ENCODE measurements at places on chromosomes 3 and 15. TPM values are rescaled to one million over a fixed set of nuclear protein-coding genes. Genes with fewer than 3 reads are reported as not detected.

RHCG gene
- total RNA-seq = not detected

CCDC13 gene
- 0.30 TPM for total RNA-seq

CCDC54 gene
- not detected for total RNA-seq

ALCAM gene
- 242 TPM for total RNA-seq

GABRB3 gene
- total RNA-seq = 7.4 TPM

GRCh38 chr3:152589644-152590043 lies 245.3 kb upstream of the P2RY1 start:
- peaks cover 3% of the 10 kb centered on the region for H3K27me3 ChIP-seq
- no peak overlapping the region for H3K4me3 ChIP-seq
- no peak overlapping the region for H3K27ac ChIP-seq
- DNase-seq = no peak

DNA sequence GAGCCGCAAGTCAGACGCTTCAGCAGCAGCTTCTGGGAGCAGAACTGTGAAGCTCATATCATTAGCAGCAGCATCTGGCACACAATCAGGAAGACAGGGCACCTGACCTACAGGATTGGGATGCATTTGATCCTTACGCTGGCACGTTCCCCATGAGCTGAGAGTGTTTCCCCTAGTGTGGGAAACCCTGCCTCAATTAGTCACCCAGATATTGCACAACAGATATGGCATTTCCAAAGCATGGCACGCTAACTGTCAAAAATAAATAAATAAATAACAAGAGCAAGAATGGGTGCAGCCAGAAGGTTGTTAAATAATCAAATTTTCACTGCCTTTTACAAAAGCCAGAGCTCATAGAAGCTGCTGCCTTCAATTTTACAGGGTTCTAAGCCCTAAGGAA lies 189.6 kb upstream of the THBS1 start:
- no peak for DNase-seq
- no peak overlapping the region for H3K27ac ChIP-seq
- H3K4me3 ChIP-seq = no peak overlapping the region
- no peaks in the 10 kb centered on the region for H3K4me1 ChIP-seq

- peaks cover 25% of the 10 kb centered on the region for H3K27me3 ChIP-seq
- no peak overlapping the region for H3K27ac ChIP-seq
- H3K4me1 ChIP-seq = no peaks in the 10 kb centered on the region
- no peak overlapping the region for H3K4me3 ChIP-seq
These were observed 32.6 kb upstream of the SLC41A3 start for GRCh38 chr3:126116526-126116925.

- peaks cover 2% of the 10 kb centered on the region for H3K4me1 ChIP-seq
- no peak overlapping the region for H3K27ac ChIP-seq
- H3K4me3 ChIP-seq = no peak overlapping the region
- peak; percentile 46 for DNase-seq
These were observed 65.0 kb downstream of the SYNM start for GRCh38 chr15:99169769-99170311.

DNA sequence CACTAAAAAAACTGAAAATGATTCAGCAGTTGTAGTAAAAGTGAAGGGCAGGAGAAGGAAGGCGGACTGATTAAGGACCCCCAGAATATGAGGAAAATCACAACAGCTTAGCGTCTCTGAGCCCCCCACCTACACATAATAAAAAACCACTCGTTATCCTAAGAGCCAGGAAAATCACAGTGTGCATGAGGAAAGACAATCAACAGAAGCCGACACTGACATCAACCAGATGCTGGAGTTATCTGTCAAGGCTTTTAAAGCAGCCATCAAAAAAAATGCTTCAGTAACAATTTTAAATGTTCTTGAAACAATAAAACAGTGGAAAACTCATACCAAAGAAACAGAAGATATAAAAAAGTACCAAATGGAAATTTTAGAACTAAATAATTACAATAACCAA lies 9.7 kb upstream of the CXCR6 start:
- no peak overlapping the region for H3K4me3 ChIP-seq
- no peaks in the 10 kb centered on the region for H3K4me1 ChIP-seq
- no peak overlapping the region for H3K27ac ChIP-seq

DNA sequence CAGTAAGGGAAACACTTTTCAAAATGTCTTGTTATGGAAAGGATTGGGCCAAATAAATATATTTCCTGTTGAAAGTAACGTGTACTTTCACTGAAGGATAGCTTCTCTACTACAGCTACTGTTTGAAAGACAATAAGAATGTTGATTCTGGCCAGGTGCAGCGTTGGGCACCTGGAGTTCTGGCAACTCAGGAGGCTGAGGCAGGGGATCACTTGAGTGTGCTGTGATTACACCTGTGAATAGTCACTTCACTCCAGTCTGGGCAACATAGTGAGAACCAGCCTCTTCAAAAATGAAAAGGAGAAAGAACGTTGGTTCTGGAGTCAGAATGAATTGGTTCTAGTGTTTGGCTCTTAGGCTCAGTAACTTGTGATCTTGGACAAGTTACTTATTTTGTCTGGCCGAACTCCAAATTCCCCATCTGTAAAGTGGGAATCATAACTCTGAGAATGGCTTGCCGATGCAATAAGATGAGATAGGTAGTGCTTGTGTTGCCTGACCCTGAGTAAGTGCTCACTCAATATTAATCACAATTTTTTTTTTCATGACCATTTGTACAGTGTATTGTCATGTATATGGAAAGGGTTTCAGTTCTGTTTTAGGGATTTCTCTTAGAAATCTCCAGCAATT lies 310.8 kb downstream of the PTPRG start:
- H3K36me3 ChIP-seq = peaks cover 2% of the 10 kb centered on the region
- no peak overlapping the region for H3K4me3 ChIP-seq
- H3K4me1 ChIP-seq = peaks cover 31% of the 10 kb centered on the region
- H3K27ac ChIP-seq = no peak overlapping the region
- DNase-seq = no peak

DNA sequence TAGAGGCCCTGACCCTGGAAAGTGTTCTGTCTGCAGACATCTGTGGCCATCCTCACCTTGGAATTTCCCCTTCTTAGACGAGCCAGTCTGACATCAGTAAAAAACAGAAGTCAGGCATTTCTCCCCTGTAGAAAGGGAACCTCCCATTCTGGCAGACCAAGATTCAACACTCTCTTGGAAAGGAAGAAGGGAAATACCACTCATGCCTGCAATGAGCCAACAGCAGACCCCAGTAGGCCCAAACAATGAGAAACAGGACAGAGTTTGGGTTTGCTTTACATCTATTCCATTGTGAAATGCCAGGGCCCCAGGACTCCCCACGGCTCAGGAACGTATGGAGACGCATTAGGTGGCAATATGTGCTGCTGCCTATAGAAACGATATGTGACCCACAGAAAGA lies 264.0 kb upstream of the NSMCE3 start:
- no peaks in the 10 kb centered on the region for H3K4me1 ChIP-seq
- H3K36me3 ChIP-seq = no peaks in the 10 kb centered on the region
- DNase-seq = peak; percentile 13
- H3K4me3 ChIP-seq = no peak overlapping the region
- no peak overlapping the region for H3K27ac ChIP-seq

DNA sequence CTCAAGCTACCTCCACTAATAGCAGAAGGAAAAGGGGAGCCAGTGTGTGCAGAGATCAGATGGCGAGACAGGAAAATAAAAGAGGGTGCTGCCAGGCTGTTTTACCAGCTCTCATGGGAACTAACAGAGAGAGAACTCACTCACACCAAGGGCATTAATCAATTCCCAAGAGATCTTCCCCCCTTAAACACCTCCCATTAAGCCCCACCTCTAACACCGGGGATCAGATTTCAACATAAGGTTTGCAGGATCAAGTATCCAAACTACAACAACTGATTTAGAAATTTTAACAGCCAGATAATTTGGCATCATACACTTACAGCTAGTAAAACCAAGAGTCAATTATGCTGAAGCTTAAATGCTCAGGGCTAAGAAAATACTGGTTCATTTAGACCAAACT lies 18.9 kb downstream of the CD200 start:
- H3K4me1 ChIP-seq = no peaks in the 10 kb centered on the region
- peaks cover 19% of the 10 kb centered on the region for H3K27me3 ChIP-seq
- no peak overlapping the region for H3K4me3 ChIP-seq
- no peak for DNase-seq
- H3K36me3 ChIP-seq = no peaks in the 10 kb centered on the region
- no peak overlapping the region for H3K27ac ChIP-seq
